ENCODE measurements at places on chromosomes 6 and 20.

DNA sequence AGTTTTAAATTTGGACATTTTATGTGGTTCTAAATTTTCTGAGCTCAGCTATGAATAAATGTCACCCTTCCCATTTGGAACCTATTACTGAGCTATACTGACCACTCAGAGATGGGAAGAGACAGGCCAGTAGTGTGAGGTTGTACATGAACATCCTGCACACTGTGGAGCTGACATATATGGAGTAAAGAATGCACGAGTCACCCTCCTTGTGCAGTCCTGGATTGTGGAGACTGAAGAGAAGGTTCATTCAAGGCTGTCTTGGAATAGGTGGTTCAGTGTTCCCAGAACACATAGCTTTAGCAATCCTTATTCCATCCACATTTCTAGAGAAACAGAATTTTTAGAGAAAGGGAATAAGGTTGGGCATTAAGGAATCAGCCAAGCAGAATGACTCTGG lies 50.3 kb upstream of the OGFRL1 start:
- DNase-seq = no peak

GRCh38 chr6:70094156-70094555 lies 208.7 kb downstream of the COL9A1 start:
- DNase-seq = no peak

DNA sequence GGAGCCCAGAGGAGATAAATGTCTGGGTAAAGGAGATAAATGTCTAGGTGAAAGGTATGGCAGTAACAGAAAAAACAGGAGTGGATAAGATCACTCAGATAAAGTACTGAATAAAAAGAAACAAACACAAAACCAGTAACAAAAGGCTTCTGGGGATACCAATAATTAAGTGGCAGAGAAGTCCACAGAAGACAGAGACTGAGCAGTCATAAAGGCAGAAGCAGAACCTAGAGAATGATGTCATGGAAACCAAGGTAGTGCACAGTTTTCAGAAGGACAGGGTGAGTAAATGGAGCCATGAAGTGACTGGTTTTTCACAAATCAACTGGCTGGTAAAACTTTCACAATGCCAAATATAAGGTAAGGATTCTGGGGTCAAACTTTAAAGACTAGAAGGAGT lies 80.9 kb upstream of the PLN start:
- DNase-seq = no peak

DNA sequence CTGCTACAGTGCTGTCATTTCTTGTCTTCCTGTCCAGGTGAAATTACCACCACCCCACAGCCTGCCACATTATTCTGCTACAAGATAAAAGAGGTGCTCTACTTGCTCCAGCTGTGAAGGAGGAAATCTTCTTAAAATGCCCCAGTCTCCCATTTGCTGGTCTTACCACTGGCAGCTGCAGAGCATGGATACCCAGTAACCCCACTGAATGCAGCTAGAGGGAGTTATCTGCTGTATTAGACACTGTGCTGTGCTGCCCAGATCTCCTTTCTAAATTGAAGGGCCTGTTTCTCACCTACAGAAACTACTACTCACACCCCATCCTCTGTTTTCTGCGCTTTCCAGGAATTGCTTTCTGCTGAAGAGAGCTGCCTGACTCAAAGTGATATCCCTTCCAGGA lies 517.8 kb downstream of the PKHD1 start:
- no peak for DNase-seq

DNA sequence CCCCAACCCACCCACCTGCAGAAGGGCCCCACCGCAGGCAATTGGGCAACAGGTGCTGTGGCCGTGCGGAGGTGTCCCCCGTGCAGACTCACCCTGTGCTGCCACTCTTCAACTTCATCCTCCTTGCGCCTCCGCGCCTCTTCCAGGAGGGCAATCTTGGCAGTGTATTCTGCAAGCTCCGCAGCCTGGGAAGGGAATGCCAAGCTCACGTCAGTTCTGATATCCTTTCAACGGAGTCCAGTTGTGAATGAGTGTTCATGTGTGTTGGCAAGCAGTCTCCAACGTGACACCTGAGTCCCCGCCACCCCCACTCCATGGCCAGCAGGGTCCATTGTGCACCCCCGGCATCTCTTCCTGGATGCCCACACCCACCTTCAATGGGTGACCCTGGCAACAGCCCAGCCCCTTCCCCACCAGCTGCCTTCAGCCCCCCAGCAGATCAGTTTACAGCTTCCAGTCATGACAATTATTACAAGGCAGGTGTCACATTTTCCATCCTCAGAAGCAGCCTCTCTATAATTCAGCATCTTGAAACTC lies 49.9 kb downstream of the EZR start:
- DNase-seq = no peak

All from stimulated activated CD8-positive, alpha-beta memory T cell treated with anti-CD3 and anti-CD28 coated beads, Interleukin-7, amount 100 ng/mL, for 24 hours (primary cell).